ENCODE measurements at places on chromosomes 7 and 10.

DNA sequence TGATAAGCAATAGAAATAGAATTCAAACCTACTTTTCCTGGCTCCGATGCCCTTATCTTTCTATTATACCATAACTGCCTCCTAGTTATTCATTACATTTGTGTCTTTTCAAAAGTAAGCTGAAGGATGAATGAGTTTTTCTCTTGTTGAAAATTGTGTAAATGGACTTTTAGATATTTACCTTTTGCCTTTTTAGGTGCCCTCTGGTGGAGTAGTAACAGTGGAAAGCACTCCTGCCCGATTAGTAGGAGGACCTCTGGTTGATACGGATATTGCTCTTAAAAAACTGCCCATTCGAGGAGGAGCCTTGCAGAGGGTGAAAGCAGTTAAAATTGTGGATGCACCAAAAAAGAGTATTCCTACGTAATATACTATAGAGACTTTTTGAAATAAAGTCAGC is 11.2 kb downstream of the FAM237B start:
- no peak for DNase-seq

DNA sequence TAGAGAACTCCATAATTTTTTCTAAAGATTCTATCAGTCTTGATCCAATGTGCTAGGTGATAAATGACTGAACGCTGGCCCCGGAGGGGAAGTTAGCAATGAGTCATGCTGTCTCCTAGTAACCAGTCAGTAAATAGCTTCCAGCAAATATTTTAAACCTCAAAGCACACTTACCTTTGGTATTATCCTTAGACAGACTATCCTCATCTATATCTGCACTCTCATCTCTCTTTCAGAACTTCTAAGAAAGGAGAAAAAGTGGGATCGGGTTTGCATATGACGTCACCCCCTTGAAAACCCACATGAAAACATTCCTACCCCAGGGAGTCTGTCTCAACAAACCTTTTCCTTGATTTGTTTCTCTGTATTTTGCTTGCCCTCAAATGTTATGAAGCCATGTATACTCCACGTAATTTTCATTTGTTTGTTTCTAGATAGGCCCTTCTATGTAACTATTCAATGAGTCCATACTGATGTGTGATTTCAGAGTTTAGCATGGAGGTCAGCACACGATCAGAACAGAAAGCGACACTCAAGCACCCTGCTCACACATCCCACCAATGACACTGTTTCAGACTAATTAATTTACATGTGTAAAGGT is 174.9 kb upstream of the NRP1 start:
- DNase-seq: peak; percentile 9

- no peak for DNase-seq
Measured at GRCh38 chr10:103849212-103849877, 6.0 kb downstream of the SH3PXD2A start.

DNA sequence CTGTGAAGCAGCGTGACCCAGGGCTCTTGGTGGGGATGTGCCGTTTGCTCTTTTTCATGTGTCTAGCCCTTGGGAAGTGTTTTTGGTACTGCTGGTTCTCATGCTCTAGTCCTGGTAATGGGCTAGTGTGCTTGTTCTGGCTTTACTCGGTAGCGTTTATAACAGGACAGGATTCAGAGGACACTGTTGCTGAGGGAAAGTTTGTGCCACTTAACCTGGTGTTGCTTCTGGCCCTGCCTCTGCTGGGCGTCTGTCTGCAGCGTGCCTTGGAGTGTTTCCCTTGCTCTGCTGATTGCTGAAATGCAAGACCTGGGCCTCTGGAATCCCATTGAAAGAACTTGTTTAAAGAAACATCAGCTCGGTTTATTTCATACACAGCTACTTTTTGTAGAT is 35.0 kb downstream of the INPP5A start:
- no peak for DNase-seq

DNA sequence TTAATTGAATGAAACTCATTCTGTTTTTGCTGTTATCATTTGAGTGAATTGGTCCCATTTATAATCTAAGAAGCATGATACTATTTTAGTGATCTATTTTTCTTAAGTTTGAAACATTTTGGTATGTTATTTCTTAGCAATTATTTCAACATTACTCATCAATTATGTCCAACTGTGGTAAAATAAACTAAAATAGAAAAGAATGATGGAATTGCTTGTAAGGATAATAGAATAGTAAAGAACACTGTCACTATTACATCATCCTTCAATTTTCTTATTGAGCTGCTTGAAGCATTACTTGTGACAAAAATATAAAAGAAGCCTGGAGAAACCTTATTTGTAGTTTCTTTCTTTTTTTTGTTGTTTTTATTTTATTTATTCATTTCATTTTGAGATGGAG is 42.4 kb downstream of the ZNF487 start:
- no peak for DNase-seq

DNA sequence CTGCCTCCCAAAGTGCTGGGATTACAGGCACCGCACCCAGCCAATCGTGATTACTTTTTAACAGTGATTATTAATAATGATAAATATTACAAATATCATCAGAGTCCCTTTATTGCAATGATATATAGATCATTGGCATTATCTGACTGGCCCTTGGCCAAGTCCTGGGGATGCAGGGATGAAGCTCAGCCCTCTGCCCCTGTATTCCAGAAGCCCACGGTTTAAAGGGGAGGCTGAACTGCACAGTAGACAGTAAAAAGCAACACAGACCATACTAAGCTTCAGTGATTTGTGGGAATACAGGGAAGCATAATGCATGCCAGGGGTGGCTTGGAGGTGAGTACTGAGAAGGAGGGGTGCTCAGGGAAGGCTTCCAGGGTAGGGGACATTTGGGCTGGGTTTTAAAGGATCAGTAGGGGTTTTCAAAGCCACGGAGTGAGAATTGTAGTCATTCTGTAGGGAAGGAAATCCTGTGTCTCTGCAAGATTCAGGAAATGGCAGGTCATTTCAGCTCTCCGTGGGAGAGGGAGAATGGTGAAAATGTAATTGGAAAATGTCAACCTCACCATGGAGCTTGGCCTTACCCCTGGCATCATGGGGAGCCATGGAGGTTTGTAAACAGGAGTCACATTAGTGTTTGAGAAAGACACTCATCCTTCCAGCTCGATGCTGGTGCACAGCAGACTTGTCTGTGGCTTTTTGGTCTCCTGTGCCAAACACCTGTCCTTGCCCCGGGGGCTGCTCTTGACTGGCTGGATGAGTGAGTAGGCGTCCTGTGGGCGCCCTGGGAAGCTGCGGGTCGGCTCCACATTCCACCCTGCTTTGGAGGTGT is 8.8 kb downstream of the ADAMTS14 start:
- DNase-seq: peak; percentile 40

GRCh38 chr10:52779541-52780390 is 7.2 kb upstream of the MBL2 start:
- DNase-seq: no peak

DNA sequence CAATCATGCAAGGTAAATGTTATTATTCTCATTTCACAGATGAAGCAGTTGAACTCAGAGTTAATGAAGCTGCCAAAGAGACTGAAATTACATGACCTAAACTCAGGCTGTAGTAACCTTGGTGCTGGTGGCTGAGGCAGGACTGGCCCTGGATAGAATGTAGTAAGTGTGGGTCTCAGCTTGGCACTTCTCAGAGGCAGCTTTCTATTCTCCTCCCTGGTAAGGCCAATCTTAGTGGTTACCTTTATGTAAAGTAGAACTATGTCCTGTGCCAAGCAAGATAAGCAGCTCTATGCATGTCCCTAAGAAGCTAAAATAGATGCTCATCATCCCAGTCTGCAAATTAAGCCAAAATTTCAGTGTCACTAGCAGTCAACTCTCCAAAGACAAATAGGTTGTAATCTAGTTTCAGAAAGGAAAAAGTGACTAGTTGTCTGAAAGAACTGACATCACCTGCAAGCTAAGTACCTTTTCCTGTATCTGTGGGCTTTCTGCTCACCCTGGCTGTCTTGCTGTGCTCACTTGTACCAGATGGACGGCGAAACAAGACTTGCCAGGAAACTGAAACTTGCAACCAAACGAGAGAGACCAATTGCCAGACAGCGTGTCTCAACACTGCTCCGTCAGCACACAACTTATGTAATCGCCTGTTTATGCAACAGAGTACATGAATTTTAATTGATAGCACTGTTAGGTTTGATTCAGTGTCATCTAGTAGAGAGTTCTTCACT is 43.7 kb downstream of the CH25H start:
- DNase-seq: peak; percentile 9

GRCh38 chr10:100968062-100968736 is 1.1 kb upstream of the SEMA4G start:
- DNase-seq: no peak

DNA sequence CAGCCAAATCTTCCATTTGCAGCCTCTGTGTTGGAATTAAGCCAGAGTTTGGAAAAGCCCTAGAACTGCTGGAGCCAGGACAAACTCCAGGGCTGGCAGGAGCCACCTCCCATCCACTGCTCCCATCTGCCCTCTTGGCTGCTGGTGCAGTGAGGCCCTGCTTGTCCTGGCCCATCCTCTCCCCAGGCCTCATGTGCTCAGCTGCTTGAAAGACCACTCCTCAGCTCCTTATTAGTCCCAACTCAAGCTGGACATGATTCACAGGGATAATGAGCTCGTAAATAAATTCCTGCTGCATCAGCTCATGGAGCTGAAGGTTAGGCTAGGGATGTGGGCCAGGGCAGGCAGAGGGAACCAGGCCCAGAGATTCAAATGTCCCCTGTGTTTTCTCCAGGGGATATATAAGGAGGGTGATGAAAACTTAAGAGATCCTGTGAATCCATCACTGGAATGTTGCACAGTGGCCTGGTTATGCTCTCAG is 282.8 kb downstream of the RPS24 start:
- DNase-seq: peak; percentile 58

DNA sequence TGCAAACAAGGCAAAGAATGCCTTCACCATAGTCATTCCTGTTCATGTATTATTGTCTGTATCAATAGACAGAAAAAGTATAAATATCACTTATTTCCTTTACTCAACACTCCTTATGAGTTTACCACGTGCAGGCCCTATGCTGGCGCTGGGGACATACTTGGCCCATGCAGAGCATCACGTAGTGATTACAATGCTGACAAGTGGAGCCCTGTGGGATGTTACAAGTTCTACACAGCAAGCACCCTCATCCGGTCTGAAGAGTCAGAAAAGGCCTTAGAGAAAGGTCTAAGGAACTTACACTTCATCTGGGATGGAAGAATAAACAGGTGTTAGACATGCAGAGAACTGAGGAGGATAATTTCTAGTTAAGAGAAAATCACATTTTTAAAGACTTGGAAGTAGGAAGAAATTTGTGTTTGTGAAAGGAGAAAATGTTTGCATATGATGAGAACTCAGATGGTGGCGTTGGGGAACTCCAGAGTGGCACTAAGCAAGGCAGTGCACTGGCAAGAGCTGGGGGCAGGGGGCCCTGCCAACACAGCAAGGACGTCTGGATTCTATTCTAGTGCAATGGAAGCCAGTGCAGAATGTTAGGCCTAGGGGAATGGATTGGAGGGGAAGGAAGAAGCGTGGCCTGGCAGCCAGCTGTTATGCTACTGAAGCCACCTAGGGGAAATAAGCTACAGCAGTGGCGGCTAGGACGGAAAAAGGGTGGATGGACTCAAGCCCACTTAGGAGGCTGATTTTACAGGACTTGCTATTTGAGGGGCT is 116.2 kb downstream of the ELMO1 start:
- no peak for DNase-seq

GRCh38 chr10:76350583-76350982 is 919.2 kb downstream of the LRMDA start:
- no peak for DNase-seq

DNA sequence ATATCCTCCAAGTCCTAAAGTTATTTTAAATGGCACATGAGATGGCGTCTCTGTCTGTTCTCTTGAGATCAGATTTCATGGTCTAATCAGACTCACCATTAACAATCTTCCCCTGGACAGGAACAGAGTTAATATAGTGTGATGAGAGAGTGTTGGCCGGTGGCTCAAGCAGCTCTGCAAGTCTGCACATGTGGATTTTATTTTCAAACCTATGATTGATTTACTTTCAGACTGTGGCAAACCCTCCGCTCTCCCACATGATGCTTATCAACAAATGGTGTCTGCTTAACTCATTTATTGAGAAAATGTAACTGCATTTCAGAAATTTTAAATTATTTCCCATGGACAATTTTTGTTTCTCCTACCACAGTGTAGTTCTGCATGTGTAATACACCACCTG is 46.5 kb upstream of the HGF start:
- no peak for DNase-seq

DNA sequence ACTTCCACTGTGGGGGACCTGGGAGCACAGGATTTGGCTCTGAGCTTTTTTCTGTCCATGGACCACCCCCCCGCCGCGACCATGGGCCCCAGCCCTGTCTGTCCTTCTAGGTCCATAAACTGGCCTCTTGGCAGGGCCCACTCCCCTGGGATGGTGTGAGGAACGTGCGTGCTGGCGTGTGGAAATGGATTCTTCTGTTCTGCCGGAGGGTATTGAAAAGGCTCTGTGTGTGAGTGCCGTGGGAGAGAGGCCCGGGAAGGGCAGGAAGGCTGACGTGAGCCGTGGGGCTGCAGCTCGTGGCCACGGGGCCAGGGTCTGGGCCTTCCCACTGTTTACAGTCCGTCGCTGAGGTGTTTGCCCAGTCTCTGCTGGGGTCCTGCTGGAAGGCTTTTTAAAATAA is 123.7 kb downstream of the GRK5 start:
- DNase-seq: no peak

GRCh38 chr7:96685353-96685752 is 24.3 kb downstream of the SEM1 start:
- no peak for DNase-seq

GRCh38 chr10:80351220-80351619 is 5.3 kb downstream of the DYDC1 start:
- no peak for DNase-seq

DNA sequence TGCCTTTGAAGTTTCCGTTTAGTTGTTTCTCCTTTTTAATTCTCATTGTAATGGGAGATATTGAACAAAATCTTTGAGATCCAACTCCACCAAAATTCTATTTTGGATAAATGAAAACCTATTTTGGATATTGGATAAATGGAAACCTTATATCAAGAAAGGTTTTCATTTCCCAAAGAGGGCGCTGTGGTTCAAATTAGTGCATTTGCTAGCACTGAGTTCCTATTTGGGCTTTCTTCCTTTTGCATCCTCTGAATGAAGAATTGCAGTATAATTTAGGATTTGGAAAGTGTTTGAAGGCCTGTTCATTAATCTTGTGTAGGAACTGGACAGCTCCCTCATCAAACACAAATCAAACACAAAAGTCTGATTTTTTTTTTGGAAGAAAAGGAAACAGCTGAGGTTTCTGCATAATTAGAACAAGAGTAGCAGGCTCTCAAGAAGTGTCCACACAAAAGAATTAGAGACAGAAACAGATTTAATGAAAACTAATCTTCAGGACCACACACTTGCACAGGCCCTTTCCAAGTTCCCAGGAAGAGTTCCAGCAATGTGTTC is 80.8 kb upstream of the KLF14 start:
- DNase-seq: peak; percentile 3

GRCh38 chr7:79436378-79436777 is 17.1 kb downstream of the MAGI2 start:
- DNase-seq: no peak

Data from NCI-H1694 treated with DMSO at 0.1 percent for 48 hours (cell line).